Activated naive CD4-positive, alpha-beta T cell (primary cell): ENCODE measurements at places on chromosomes 7 and 10.

GRCh38 chr7:37265006-37265405 lies 183.7 kb downstream of the ELMO1 start:
- no peak for DNase-seq

DNA sequence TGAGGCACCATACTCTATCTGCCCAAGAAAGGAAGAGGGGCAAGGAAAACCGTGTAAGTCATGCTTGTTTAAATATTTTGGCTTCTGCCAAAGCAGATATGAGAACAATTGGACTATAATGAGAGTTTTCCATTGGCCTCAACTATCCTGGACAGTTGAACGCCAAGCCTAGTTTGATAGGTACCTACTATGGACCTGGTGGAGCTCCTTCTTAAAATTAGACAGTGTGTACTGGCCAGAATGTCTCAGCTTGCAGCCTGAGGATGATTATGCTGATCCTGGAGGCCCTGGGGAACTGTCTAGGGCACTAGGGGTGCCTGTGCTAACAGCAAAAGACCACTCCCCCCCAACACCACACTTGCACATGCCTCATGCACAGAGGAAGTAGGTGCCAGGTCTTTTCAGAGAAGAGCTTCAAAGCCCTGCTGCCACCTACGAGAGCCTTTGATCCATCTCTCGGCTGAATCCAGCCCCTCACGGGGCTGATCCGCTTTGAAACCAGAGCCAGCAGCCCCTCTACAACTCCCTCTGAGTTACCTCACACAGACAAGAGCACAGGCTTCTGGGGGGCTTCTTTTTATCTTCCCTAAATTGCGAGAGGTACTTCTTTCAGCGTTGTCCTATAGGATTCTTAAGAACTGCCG lies 473.8 kb upstream of the GALNT17 start:
- DNase-seq: no peak

DNA sequence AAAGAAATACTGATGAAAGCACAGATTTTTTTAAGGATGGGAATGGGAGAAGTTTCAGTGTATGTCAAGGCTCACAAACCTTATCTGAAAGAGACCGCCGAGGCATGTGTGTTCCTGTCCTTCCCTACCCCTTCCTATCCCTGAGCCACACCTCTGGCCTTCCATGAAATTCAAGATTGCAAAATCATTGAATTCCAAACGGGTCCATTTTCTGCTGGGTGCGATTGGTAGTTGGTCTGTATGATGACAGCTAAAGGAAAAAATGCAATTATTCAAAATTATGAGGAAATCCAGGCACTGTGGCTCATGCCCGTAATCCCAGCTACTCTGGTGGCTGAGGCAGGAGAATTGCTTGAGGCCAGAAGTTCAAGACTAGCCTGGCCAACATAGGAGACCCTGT lies 170.1 kb downstream of the ARHGAP12 start:
- DNase-seq: no peak

DNA sequence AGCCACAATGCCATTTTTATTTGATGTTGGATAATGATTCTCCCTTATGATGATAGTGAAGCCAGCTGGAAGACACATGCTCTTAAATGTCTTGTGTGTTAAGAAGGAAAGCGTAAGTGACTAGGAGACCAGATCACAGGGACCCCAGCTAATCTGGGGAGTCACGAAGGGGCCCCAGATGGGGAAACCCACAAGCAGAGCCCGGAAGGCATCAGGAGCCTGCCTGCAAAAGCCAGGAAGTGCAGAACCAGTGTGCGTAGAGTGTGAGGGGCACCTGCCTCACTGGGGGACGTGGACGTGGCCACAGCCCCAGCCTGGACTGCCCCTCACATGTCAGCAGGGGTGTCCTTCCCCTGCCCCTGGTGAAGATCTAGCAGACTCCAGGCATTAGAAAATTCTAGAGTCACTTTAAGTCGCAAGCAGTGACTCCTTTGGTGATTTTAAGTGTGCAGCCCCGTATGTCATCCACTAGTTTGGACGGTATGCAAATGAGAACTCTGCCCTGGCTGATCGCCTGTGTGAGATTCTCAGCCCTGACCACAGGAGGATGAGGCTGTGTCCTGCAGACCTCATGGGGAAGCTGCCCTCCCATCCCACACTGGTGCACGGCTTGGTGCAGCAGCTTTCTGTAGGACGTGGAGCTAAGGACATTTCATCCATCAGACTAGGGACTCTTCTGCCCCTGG lies 243.0 kb downstream of the WDR37 start:
- no peak for DNase-seq

DNA sequence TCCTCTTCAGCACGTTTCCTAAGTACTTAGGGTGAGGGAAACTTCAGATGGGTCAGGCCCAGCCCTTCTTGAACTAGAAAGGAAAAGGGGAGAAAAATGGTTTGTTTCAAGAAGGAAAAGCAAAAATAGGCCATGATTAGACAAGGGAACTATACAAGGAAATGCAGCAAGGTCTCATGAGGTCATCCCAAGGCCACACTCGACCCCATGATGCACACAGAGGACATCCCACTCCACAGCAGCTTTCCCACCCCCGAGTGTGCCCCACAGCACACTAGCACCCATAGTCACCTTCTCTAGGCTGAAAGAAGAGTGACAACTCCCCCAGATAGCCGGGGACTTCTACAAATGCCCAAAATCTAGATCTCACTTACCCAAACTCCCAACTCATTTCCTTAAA lies 173.4 kb downstream of the FAM107B start:
- DNase-seq: no peak
